ENCODE measurements at places on chromosomes 7 and 10. TPM values are rescaled to one million over a fixed set of nuclear protein-coding genes. Genes with fewer than 3 reads are reported as not detected.

GRCh38 chr7:34275624-34276023 is 370.3 kb downstream of the BMPER start:
- H3K4me3 ChIP-seq, result no peak overlapping the region
- no peak overlapping the region for H3K27ac ChIP-seq
- no peaks in the 10 kb centered on the region for H3K27me3 ChIP-seq
- no peaks in the 10 kb centered on the region for H3K36me3 ChIP-seq
- no peaks in the 10 kb centered on the region for H3K4me1 ChIP-seq

Gene LIPN
- 2.2 TPM for total RNA-seq

GRCh38 chr7:118949031-118949430 is 724.5 kb downstream of the ANKRD7 start:
- H3K4me3 ChIP-seq, result no peak overlapping the region
- no peaks in the 10 kb centered on the region for H3K36me3 ChIP-seq
- no peaks in the 10 kb centered on the region for H3K27me3 ChIP-seq
- no peak for DNase-seq
- no peak overlapping the region for H3K27ac ChIP-seq
- no peaks in the 10 kb centered on the region for H3K4me1 ChIP-seq

GRCh38 chr7:52009181-52009580 is 692.6 kb upstream of the COBL start:
- no peak for DNase-seq
- H3K4me3 ChIP-seq, result no peak overlapping the region
- H3K4me1 ChIP-seq, result no peaks in the 10 kb centered on the region
- no peaks in the 10 kb centered on the region for H3K36me3 ChIP-seq

Gene GPR85
- 0.31 TPM for total RNA-seq

- no peaks in the 10 kb centered on the region for H3K27me3 ChIP-seq
- no peak for DNase-seq
- H3K36me3 ChIP-seq, result no peaks in the 10 kb centered on the region
- no peaks in the 10 kb centered on the region for H3K4me1 ChIP-seq
- peak overlapping the region; percentile 59 for H3K27ac ChIP-seq
These were observed 66.7 kb downstream of the PFKFB3 start for GRCh38 chr10:6269432-6269831.

DNA sequence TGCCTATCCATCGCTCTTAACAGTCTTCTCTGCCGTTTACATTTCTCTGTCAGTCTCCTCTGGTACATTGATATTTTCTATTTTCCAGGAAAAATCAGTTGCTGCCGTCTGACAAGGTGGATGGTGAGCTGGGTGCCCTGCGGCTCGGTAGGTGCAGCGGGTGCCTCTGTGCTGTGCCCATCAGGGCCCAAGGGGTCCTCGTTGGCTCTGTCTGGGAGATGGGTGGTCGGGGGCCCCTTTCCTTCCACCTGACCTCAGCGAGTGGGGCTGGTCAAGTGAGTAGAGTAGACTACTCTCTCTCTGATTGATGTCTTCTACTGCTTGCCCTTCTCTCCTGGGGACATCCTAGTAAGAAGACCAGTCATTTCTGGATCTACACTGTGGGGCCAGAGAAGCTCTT is 57.4 kb downstream of the MINDY4 start:
- H3K4me1 ChIP-seq, result no peaks in the 10 kb centered on the region
- no peak for DNase-seq
- H3K27me3 ChIP-seq, result no peaks in the 10 kb centered on the region

Gene NUTM2A
- 0.70 TPM for total RNA-seq

Gene SEM1
- 42.9 TPM for total RNA-seq

Gene ZMIZ2
- total RNA-seq, result 25.4 TPM

Gene NME8
- not detected for total RNA-seq

Gene HOXA10
- total RNA-seq, result not detected

Measured in esophagus squamous epithelium (tissue), 5 donors.